ENCODE measurements at places on chromosomes 7 and 10.
A peak's percentile ranks its signal among the peaks of the same experiment; 100 is the strongest.

- no peak for DNase-seq
These were observed 12.7 kb downstream of the TSPAN14 start for GRCh38 chr10:80466724-80467326.

GRCh38 chr10:62193479-62193878, 75.2 kb downstream of the RTKN2 start:
- DNase-seq: no peak

DNA sequence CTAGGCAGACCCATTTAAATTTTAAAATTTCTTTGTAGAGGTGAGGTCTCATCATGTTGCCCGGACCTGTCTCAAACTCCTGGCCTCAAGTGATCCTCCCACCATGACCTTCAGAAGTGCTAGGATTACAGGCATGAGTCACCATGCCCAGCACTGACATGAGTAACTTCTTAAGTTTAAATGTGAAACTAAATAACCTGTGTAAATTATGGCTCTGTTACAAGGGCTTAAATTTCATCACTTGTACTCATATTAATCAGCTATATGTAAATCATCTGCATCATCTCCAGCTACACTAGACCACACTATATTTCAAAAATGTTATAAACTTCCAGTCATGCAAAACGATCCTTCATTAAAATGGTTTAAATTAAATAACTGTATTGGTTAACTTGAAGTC, 56.1 kb downstream of the ATAD1 start:
- DNase-seq: peak; percentile 35

GRCh38 chr10:3426190-3426845, 253.7 kb upstream of the PITRM1 start:
- DNase-seq: no peak

DNA sequence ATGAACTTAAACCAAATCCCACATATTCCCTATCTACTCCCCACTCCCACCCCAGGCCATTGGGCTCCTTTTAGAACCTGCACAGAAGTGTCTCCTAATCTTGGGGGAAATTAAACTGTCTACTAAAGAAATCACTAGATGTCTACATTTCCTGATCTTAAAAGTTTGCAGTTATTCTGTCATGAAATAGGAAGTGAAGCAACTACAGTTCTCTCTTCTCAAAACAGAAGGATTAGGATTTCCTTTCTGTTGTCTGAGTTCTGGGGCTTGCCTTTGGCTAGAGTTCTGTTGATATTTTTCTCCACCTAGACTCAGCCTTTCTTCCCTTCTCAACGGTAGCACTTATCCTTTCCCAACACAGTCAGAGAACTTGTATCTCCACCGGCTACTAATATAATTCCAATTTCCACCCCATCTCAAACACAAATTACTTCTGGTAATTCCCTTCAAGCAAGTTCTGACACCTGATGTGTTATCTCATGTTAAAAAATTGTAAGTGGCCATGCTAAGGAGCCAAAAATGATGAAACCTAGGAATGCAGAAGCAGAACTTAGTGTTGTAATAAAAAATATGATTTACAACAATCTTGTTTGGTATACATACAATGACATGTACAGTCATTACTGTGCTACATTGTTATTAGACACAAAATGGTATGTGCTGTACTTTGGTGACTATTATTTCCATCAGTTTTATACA, 12.1 kb downstream of the OR9A4 start:
- no peak for DNase-seq

GRCh38 chr7:30276203-30276900, 8.0 kb upstream of the ZNRF2 start:
- DNase-seq: peak; percentile 31

GRCh38 chr7:36724996-36725395, 702 bp upstream of the AOAH start:
- no peak for DNase-seq

- no peak for DNase-seq
These were observed 214.4 kb upstream of the CELF2 start for GRCh38 chr10:10803278-10803677.

DNA sequence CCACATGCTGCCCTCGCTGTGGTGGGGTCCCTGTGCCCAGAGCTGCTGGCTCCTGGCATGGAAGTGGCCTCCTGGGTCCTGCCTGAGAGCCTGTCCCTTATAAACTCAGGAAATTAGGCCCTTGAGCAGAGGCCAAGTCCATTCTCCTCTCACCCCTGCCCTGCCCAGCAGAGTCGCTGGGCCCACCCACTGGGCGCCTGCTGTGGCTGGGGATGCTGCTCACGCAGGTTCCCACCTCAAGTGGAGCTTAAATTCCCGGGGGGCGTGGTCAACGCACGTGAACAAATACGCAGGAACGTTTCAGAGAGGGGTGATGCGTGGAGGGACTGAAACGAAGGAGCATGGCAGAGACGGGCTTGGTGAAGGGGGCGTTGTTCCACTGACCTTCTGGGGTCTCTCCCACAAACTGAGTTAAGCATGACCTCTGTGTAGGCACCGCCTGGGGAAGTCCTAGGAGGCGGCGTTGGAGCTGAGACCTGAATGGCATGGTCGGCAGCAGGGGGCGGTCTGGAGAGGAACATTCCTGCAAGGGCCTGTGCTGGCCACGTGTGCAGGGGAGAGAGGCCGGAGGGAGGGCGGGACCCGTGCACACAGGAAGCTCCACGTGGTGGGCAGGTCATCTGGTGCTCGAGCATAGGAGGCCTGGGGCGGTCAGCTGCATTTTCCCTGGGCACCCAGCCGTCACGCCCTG, 27.9 kb downstream of the FAM20C start:
- no peak for DNase-seq

- DNase-seq: no peak
These were observed 49.6 kb downstream of the KAT6B start for GRCh38 chr10:74875966-74876365.

All from AG09309 (cell line).